ENCODE measurements at places on chromosomes 2 and 18.

- no peak for DNase-seq
These were observed 75.3 kb upstream of the MGAT4A start for GRCh38 chr2:98806236-98806697.

- no peak for DNase-seq
These were observed 33.1 kb upstream of the STON1 start for GRCh38 chr2:48496849-48497248.

DNA sequence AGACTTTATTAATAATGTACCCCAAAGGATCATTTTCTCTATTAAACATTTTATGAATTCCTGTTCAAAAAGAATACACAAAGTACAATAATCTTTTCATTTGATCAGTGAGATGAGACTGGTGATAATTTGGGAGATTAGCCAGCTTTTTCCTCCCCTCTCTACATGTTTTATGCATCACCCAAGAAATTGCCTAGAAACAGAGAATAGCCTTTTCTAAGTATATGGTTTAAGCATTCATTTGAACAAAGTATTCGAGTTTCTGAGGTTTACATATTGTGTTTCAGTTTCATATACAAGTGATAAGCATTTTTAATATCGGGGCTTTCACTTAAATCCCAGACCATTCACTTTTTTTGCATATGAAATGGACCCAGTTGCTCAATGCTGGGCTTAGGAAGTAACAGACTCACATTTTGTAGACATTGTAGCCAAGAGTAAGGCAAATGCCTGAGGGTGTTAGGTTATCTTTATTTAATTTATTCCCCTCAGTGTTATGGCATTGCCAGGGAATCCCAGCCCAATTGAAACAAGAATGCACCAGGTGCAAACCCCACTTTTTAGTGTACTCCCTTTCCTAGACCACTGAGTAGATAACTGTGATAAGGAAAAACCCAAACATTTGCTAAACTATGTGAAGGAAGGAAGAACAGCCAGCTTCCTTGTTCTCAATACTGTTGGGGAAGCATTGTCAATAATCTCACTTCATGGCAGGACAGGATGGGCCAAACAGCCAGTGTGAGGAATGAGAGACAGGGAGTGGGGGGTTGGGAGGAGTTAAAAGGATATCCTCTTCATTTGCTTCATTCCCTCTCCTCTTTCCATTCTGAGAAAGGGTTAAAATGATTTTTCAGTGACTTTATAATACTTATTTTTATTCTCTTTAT, 3.5 kb downstream of the CPO start:
- DNase-seq = no peak

GRCh38 chr2:96870626-96871255, 861 bp upstream of the SEMA4C start:
- DNase-seq = peak; percentile 36

GRCh38 chr2:2233171-2233826, 97.8 kb downstream of the MYT1L start:
- no peak for DNase-seq

- no peak for DNase-seq
These were observed 12.1 kb downstream of the EHBP1 start for GRCh38 chr2:62717503-62718081.

DNA sequence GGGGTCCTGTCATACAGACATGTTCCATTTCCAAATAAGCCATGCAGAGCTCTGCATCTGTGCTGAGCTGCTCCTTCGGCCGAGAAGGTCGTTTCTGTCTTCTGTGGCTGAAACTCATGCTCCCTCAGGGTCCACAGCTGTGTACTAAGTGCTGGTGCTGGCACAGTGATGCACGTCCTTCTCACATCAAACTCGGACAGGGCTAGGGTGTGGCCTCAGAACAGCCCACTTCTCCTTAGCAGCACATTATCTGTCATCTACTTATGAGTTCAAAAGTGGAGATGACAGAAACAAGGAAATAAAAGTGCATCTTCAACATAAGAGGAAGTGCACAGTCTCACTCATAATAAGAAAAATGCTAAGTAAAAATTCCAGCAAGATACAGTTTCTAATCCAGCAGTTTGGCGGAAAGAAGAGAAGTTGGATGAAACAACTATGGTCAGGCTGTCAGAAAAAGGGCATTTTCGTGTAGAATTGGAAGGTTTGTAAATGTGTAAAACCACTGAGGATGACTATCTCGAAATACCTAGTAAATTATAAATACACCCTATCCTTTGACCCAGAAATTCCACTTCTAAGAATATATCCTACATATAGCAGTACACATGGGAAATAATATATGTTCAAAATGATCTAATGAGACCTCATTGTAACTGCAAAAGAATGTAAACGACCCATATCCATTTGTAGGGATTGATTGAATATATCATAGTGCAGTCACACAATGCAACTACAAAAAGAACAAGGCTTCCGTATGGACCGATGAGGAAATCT, 53.7 kb upstream of the APCDD1 start:
- no peak for DNase-seq

GRCh38 chr18:61606068-61606660, 272.9 kb downstream of the CDH20 start:
- no peak for DNase-seq

- no peak for DNase-seq
These were observed 36.0 kb downstream of the RBMS1 start for GRCh38 chr2:160457588-160457987.
